ENCODE measurements at places on chromosomes 1 and 21.

DNA sequence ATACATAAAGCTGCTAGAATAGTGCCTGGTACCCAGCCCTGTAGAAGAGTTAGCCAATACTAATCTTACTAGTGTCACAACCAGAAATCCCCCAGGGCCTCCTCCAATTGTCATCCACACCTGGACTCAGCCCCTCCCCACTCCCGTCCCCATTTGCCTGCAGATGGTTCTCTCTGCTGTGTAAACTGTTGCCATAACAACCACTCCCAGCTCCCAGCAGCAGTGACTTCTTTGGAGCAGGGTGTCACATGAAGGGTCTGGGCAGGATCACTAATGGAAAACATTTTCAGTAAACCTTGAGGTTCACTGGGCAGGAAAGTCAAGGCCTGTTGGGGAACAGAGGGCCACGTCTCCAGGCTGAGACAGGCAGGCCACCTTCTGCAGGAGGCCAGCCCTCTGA, 126.0 kb upstream of the IPO9 start:
- H3K27me3 ChIP-seq = no peaks in the 10 kb centered on the region
- H3K4me1 ChIP-seq = no peaks in the 10 kb centered on the region
- no peak overlapping the region for H3K27ac ChIP-seq
- no peaks in the 10 kb centered on the region for H3K36me3 ChIP-seq

DNA sequence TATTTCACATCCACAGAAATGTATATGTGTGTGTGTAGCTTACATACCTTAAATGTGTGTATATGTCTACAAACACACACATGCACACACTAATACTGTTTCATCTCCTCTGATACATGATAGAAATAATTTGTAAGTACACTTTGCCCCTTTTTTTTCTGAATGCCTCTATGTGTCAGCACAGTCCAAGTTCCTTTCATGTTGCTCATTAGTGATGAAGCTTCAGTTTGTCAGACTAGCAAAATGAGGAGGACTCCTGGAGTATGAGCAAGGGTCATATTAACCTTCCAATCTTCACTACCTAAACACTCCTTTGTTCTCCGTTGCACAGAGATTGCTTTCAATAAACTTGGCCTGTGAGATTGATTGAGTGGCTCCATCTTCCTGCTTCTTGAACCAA, 935.4 kb downstream of the MRPL39 start:
- H3K36me3 ChIP-seq = no peaks in the 10 kb centered on the region
- H3K4me3 ChIP-seq = no peak overlapping the region
- DNase-seq = no peak

DNA sequence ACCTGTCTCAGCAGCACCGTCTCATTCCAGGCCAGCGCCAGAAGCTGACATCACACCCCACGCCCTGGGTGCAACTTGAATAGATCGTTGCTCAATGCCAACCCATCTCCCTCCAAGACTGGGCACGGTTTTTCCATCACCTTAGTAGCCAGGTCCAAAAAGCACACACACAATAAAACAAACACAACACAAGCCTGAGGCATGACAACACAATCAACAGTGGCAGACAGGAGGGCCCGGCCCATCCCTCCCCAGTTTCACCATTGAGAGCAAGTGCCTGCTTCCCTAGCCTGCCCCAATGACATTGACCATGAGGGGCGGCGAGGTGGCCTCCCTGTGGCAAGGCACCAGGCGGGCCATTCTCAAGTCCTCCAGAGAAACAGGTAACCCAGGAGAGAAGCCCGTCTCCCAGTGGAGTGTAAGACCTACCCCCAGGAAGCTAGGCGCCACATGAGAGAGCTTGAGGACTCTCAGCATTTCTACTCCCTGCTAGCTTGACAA, 2.7 kb downstream of the IFFO2 start:
- no peaks in the 10 kb centered on the region for H3K36me3 ChIP-seq
- H3K4me1 ChIP-seq = peaks cover 2% of the 10 kb centered on the region
- no peak for DNase-seq
- no peak overlapping the region for H3K27ac ChIP-seq

- no peak overlapping the region for H3K27ac ChIP-seq
- H3K4me3 ChIP-seq = no peak overlapping the region
- DNase-seq = no peak
- H3K4me1 ChIP-seq = peaks cover 2% of the 10 kb centered on the region
- no peaks in the 10 kb centered on the region for H3K27me3 ChIP-seq
These were observed 69.2 kb upstream of the SGIP1 start for GRCh38 chr1:66464802-66465201.

GRCh38 chr1:203440771-203441170, 34.8 kb upstream of the PRELP start:
- H3K4me1 ChIP-seq = no peaks in the 10 kb centered on the region
- H3K27ac ChIP-seq = no peak overlapping the region
- H3K36me3 ChIP-seq = no peaks in the 10 kb centered on the region
- peak; percentile 90 for DNase-seq
- no peaks in the 10 kb centered on the region for H3K27me3 ChIP-seq
- H3K4me3 ChIP-seq = no peak overlapping the region

DNA sequence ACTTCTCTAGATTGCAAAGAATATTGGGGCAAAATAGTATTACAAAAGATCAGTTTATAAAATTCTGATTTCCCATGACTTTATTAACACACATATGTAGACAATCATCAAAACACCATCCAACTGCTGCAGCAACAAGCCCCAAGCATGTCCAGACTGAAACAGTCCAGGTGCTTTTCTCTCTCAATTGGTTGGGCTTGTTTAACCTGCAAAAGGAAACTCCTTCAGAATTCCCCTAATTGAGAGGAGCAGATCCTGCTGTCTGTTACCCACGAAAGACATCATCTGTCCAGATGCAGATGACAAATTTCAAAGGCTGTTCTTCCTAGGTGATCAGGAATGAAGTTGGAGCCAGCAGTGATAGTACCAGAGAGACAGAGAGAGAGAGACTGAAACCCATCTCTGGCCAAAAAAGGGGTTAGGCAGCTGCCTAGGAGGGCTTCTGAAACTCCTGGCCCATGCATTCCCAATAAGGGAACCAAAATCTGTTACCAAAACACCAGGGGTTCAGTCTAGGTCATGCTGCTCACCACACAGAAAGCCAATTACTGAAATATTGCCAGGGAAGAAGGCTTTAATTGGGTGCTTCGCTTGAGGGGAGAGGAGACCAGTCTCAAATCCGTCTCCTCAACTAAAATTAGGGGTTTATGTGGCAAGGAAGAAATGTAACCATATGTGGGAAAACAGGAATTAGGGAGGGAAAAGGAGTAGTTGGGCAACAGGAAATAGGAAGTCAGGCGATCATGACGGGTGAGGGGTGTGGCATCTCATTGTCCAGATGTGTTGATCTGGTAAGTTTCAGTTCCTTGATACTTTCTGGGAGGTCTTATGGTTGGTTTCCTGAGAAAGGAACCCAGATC, 34.7 kb upstream of the RGL1 start:
- H3K4me3 ChIP-seq = no peak overlapping the region
- H3K27ac ChIP-seq = no peak overlapping the region
- no peaks in the 10 kb centered on the region for H3K36me3 ChIP-seq
- no peaks in the 10 kb centered on the region for H3K27me3 ChIP-seq
- no peak for DNase-seq
- no peaks in the 10 kb centered on the region for H3K4me1 ChIP-seq

- DNase-seq = no peak
- no peaks in the 10 kb centered on the region for H3K27me3 ChIP-seq
- H3K36me3 ChIP-seq = peaks cover 10% of the 10 kb centered on the region
- no peak overlapping the region for H3K4me3 ChIP-seq
- no peaks in the 10 kb centered on the region for H3K4me1 ChIP-seq
- H3K27ac ChIP-seq = no peak overlapping the region
These were observed 21.5 kb downstream of the AK2 start for GRCh38 chr1:33015216-33015615.

DNA sequence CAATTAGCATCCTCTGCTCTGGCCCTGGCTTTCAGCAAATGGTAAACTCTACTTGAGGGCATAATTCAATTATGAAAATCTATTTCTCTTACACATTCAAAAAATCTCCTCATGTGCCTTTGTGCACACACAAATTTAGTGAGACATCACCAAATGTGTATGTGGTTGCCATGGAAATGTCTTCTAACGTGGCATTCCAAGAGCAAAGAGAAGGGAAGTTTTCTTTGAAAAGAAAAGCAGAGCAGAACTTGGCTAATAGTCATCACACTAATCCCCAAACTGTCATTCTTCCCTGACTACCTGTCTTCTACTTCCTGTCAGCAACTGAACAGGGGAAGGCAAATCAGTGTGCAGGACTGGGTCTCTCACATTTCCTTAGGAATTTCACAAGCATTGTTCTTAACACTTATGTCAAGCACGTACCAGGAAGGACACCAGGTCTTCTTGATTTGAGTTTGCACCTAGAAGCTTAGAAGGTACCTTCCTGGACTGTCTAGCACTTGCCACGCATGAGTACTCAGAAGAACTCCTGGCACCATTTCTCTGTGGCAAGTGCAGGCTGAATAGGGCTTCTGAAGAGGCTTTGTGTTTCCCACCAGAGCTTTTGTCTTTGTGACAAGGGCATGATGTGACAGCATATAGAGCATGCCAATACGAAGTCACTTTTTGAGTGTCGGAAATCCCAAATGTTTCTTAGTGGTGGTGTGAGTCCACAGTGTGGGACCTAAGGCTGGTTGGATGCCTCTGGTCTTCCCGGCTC, 32.3 kb downstream of the MAN1C1 start:
- no peaks in the 10 kb centered on the region for H3K36me3 ChIP-seq
- DNase-seq = no peak
- H3K27ac ChIP-seq = no peak overlapping the region
- H3K4me3 ChIP-seq = no peak overlapping the region

- no peaks in the 10 kb centered on the region for H3K4me1 ChIP-seq
- H3K27me3 ChIP-seq = no peaks in the 10 kb centered on the region
- no peak overlapping the region for H3K4me3 ChIP-seq
- DNase-seq = no peak
- H3K36me3 ChIP-seq = no peaks in the 10 kb centered on the region
These were observed 9.8 kb upstream of the IFNAR2 start for GRCh38 chr21:33219954-33220353.

DNA sequence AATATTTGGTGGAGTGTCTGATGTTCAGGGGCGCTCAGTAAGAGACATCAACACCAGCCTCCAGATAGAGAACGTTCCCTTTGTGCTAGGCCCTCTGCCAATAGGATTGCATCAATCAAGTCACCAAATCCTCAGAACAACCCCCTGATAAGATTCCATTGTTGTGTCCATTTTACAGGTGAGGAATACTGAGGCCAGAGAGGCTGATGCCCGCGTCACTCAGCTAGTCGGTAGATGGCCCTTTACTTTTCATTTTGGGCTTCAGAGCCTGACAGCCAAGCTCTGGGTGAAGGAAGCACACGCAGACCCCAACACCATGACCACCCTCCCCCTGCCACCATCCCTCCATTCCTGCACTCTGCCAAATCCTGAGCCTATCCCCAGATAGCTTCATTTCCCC, 406.2 kb downstream of the PTPRU start:
- H3K27me3 ChIP-seq = no peaks in the 10 kb centered on the region
- H3K4me1 ChIP-seq = no peaks in the 10 kb centered on the region
- no peak overlapping the region for H3K27ac ChIP-seq

- no peak overlapping the region for H3K4me3 ChIP-seq
- no peak overlapping the region for H3K27ac ChIP-seq
- no peaks in the 10 kb centered on the region for H3K4me1 ChIP-seq
- no peaks in the 10 kb centered on the region for H3K27me3 ChIP-seq
- DNase-seq = no peak
- H3K36me3 ChIP-seq = no peaks in the 10 kb centered on the region
These were observed 13.1 kb downstream of the TTC13 start for GRCh38 chr1:230965535-230965934.

DNA sequence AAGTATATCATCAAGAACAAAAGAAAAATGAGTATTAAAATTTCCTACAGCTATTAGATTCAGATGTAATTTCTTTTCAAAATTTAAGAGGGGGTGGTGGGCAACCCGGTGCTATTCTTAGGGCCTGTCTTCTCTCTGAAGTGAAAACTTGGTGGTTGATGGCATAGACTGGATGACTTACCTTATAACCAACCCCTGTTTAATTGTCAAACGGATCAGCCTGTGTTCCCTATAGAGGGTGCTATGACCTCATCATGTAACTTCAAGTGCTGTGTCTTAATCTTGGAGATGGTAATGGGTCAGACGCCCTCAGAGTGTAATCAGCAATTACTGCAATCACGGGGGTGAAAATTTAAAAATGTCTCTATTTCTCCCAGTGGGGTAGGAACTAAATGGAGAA, 176.2 kb downstream of the PCP4 start:
- no peaks in the 10 kb centered on the region for H3K36me3 ChIP-seq
- H3K4me1 ChIP-seq = no peaks in the 10 kb centered on the region
- no peak overlapping the region for H3K27ac ChIP-seq
- DNase-seq = no peak

DNA sequence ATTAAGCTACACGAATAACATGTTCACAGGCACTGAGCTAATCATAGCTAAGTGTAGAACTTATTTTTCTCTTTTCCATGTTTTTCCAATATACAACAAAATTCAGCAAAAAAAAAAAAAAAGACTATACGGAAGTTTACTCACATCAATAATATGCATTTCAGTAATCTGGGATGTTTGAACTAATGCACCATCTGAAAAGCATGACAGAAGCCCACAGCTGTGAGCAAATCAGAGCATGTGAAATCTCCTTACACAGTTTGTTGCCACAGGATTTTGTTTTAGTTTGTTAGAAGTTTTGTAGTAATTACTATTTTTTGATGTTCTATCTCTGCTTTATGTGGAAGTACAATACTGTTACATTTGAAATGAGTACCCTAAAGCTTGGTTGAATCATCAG, 1051.7 kb downstream of the TTLL7 start:
- no peak overlapping the region for H3K4me3 ChIP-seq
- no peaks in the 10 kb centered on the region for H3K36me3 ChIP-seq
- H3K27me3 ChIP-seq = no peaks in the 10 kb centered on the region
- H3K27ac ChIP-seq = no peak overlapping the region
- no peak for DNase-seq

DNA sequence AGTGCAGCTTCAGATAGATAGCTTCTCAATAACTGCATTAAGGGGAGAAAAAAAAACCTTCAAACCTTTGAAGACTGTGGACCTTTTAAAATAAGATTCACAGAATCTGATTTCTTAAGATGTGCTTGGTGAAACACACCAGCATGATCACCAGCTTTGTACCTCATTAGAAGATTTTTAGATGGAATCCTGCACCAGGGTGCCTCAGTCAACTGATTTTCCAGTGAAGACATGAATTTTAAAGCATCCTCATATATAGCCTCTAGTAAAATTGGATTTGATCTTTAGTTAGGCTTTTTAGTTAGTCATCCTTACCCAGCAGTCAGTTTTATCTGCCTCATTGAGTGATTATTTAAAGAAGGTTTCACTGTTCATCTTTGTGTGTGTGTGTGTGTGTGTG, 208.6 kb upstream of the DEPDC1 start:
- H3K4me3 ChIP-seq = no peak overlapping the region
- no peak overlapping the region for H3K27ac ChIP-seq
- no peak for DNase-seq
- H3K36me3 ChIP-seq = no peaks in the 10 kb centered on the region
- no peaks in the 10 kb centered on the region for H3K27me3 ChIP-seq

GRCh38 chr1:216887032-216887431, 163.8 kb upstream of the ESRRG start:
- H3K36me3 ChIP-seq = no peaks in the 10 kb centered on the region
- H3K4me1 ChIP-seq = no peaks in the 10 kb centered on the region
- no peak overlapping the region for H3K4me3 ChIP-seq
- peaks cover 2% of the 10 kb centered on the region for H3K27me3 ChIP-seq
